ENCODE measurements at places on chromosomes 5 and 9.

DNA sequence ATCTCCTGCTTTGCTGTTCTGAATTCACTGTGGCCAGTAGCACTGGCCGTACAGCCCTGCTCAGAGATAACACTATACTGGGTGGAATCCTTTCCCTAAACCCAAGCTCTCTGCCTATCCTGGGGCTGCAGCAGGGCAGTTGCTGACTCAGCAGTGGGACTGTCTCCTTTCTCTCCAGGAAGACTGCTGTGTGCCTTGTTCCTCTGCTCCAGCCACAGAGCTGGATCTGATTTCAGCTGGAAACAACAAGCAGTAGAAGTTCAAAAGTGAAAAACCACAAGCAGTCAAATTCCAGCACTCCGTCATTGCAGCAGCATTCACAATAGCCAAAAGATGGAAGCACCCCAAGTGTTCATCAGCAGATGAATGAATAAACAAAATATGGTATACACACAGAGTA, 105.0 kb downstream of the FBXL7 start:
- peak; percentile 52 for DNase-seq

DNA sequence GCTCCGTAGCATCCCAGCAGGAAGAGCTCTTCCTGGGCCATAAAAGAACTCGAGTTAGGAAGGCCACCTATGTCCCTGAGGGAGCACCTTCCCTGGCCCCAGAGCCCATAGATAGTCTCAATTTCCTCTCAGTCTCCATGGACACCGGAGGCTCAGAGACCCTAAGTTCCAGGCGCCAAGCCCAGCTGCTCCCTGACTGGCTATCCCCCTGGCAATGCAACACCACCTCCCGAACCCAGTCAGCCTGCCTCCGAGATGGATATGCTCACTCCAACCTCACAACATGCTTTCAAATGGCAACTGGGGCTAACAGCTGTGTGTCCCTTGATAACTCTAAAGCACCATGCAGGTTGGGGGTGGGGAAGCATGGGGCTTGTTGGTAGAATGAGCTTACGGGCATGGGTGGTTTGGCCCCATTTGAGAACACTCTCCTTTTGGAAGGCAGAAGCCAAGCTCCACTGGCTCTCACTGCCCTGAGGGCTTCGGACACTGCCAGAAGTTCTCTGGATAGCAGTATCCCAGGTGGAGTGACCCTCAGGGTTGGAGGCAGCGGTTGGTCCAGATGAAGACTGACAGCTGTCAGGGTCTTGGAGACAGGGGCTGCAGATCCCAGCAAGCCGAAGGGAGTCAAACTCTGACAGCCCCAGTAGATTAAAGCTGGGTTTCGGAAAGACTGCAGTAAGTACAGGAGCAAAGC, 165.3 kb downstream of the PAX5 start:
- DNase-seq = no peak

DNA sequence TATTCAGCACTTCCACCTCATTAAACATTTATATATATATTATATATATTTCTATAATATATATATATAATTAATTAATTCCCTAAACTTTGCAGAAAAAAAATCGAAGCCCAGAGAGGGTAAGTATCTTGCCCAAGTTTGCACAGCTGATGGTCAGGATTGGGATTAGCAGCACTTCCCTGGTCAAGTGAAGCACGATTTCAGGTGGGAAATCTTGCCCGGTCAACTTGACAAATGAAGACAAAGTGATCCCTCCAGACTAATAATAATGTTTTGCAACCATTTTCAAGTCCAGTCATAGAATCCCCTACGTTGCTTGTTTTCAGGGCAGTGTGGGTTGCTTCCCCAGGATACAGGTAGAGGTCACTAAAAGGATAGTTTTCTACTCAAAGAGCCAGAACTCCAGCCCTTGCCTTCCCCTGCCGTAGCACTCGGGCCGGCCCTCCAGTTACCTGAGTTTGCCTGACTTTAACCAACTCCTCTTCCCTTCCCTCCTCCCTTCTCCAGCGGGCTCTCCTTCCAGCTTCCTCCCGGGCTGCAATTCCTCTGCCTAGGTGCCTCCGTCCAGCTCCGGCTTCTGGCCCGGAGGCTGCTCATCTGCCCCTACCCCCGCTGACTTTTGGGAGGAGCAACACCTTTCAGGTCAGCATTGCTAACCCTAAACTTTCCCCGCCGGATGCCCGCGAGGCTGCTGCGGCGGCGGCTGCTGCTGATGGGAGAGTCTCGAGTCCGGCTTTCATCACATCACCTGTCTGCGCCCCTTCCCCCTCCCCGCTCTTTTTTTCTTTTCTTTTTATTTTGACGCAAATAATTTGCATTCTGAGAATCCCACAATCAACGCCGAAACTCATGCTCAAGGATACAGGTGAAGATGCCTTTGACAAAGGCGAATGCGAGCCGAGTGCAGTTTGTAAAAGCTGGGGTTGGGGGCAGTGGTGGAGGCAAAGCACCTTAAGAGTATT, 930 bp downstream of the PRLR start:
- DNase-seq = no peak

GRCh38 chr9:91571036-91571435, 147.4 kb upstream of the NFIL3 start:
- no peak for DNase-seq

- DNase-seq = no peak
These were observed 38.4 kb downstream of the SHB start for GRCh38 chr9:38030658-38031057.

- DNase-seq = peak; percentile 96
These were observed 282.4 kb downstream of the EFNA5 start for GRCh38 chr5:107388141-107388861.

DNA sequence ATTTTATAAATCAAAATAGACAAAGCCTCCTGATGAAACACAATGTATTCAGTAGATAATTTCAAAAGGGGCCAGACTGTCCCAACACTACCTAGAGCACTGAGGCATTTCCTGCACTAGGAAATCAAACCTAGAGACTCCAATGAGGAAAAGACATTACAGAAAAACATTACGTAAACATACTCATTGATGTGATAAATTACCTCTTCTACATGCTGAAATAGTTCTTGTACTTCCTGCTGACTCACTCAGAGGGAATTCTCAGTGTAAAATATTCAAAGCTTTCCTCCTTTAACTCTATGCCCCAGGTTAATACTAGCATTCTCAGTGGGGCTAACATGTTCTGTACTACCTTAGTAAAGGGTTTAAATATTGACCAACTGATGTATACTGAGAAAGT, 178.0 kb downstream of the ESM1 start:
- peak; percentile 78 for DNase-seq

GRCh38 chr5:20833081-20833627, 845.2 kb upstream of the CDH18 start:
- DNase-seq = no peak
